ENCODE measurements at places on chromosomes 4 and X.

DNA sequence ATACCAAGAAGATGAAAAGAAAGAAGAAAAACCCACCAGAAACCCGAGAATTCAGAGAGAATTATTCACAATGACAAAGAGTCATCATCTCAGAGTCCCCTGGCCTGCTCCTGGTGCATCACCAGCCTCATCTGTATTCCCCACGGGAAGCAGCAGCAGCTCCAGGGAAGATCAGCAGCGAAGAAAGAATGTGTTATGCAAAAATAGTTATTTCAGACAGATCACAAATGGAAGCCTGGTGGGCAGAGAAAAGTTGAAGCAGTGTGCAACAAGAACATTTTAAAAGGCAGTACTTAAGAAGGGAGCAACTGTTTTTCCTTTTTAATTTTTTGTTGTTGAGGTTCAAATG, 189.2 kb downstream of the PPP3CA start:
- no peak overlapping the region for H3K4me3 ChIP-seq
- H3K36me3 ChIP-seq, result no peaks in the 10 kb centered on the region
- no peak overlapping the region for H3K27ac ChIP-seq
- DNase-seq, result no peak
- H3K27me3 ChIP-seq, result no peaks in the 10 kb centered on the region

GRCh38 chr4:12852338-12853307, 631.5 kb downstream of the RAB28 start:
- no peak overlapping the region for H3K27ac ChIP-seq
- H3K27me3 ChIP-seq, result no peaks in the 10 kb centered on the region
- no peaks in the 10 kb centered on the region for H3K36me3 ChIP-seq
- no peak for DNase-seq

- no peak overlapping the region for H3K4me3 ChIP-seq
- no peak overlapping the region for H3K27ac ChIP-seq
- no peaks in the 10 kb centered on the region for H3K27me3 ChIP-seq
- H3K36me3 ChIP-seq, result no peaks in the 10 kb centered on the region
- no peak for DNase-seq
These were observed 92.5 kb downstream of the FAM13A start for GRCh38 chr4:88964450-88964849.

DNA sequence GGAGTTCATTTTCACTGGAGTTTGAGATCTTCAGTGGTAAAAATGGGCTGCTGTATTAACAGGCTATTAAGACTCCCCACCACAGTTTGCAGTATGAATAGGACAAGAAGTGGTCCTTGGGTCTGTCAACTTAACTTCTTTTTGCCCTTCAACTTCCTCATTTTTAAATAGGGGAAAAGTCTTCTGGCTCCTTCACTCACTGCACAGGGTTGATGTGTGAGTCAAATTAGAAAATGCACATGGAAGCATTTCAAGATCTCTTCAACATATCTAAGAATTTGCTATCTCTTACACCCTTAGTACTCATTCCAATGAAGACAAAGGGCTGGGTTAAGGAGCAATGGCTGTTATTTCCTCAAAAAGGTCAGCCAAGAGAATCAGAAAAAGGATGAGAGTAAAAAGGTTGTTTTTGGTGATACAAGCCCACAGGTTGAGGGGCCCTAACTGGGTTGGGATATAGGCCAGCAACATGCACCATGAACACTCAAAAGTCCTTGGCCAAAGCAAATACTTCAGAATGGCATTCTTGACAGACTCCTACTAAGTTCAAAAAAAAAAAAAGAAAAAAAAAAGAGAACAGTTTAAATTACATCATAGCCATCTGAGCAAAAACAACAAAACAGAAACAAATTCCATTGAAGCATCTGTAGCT, 13.4 kb downstream of the PDE5A start:
- H3K36me3 ChIP-seq, result no peaks in the 10 kb centered on the region
- H3K27me3 ChIP-seq, result no peaks in the 10 kb centered on the region
- peaks cover 19% of the 10 kb centered on the region for H3K4me1 ChIP-seq
- DNase-seq, result no peak
- H3K27ac ChIP-seq, result peak overlapping the region; percentile 3

DNA sequence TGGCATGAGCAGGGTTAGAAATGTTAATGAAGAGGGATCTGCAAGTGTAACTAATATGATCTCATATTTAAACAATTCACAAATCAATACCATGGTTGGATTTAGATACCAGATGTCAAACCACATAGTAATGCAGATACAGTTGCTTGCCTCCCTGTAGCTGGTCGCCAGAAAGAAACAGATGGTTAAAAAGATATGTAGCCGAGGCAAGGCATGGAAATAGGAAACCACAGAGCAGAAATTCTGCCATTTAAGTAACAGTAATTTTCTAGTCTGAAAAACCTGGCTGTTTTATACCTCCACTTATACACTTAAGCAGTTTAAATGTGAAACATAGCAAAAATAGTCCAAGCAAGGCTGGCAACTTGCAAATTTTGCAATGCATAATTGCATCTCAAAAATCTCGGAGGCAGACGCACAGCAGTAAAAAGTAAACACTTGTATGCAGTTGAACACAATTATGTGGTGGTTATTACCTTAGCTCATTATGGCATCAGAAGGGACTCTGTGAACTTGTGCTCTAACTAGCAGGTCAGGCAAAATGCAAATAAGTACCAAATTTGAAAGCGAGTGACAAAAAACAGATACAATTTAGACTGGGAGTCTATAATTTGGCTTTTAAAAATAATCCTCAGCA, 126.8 kb downstream of the NAA11 start:
- H3K27me3 ChIP-seq, result no peaks in the 10 kb centered on the region
- no peaks in the 10 kb centered on the region for H3K36me3 ChIP-seq
- H3K27ac ChIP-seq, result no peak overlapping the region
- H3K4me1 ChIP-seq, result no peaks in the 10 kb centered on the region
- DNase-seq, result no peak

Data from tibial artery (tissue), 4 donors.